ENCODE measurements at places on chromosomes 1 and 21.
A peak's percentile ranks its signal among the peaks of the same experiment; 100 is the strongest.

- no peak for DNase-seq
These were observed 28.9 kb downstream of the RUNX3 start for GRCh38 chr1:24900985-24901781.

DNA sequence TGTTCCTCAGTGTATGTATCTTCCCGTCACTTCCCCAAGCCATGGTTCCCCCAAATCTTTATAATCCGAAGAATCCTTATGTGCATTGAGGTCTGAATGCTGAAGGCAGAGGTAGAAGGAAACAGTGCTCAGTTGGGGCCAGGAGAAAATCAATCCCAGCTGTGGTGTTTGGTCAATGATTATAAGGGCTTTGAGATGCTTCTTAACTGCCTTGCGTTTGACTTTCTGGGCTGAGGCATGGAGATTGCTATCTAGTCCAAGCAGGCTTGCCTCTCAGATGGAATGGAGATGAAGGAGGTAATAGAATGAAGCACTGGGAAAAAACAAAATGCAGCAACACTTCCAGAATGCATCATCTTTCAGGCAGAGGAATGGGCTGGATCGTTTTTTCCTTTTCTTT, 3.6 kb upstream of the MAP1LC3C start:
- DNase-seq, result no peak

DNA sequence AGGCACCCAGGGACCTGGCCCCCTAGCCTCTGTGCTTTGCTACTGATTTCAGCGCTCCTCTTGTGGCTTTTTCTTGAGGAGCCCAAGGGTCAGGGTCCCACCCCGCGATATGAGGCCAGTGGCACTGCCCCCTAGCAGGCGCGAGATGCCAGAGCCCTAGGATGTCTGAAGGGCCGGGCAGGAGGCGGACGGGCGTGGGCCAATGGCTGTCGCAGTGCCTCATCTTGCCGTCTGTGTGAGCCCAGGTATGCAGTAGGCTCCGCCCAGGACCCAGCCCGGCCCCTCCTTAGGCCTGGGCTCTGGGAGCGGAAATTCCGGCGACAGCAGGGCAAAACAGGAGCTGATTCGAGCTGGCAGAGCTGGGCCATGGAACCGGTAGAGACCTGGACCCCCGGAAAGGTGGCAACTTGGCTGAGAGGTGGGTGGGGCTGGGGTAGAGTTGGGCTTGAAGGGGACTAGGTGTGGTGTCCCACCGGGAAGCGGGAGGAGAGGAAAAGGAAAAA, at the start of gene CNKSR1:
TSS of gene CNKSR1 (plus strand) at position 310 of the 503 bp plus-strand sequence. CDS start at position 367, 57 bp downstream.
- DNase-seq, result peak; percentile 92

DNA sequence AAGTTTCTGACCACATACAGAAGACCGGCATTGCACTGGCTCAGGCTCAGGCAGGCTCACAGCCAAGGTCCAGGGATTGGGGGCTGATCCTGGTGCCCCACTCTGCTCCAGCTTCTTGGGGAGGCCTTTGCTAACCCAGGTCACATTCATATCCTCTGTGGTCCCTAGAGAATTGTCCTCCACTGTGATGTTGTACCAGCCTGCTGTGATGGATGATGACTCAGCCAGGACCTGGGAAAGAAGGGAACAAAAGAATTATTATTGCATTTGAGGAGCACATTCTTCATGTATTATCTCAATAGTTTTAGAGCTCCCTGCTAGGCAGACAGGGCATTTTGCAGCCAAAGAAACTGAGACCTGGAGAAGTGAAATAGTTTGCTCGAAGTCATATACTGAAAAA, 114.3 kb upstream of the ETV3 start:
- DNase-seq, result no peak

GRCh38 chr1:51551081-51551480, 32.0 kb upstream of the EPS15 start:
- DNase-seq, result no peak

DNA sequence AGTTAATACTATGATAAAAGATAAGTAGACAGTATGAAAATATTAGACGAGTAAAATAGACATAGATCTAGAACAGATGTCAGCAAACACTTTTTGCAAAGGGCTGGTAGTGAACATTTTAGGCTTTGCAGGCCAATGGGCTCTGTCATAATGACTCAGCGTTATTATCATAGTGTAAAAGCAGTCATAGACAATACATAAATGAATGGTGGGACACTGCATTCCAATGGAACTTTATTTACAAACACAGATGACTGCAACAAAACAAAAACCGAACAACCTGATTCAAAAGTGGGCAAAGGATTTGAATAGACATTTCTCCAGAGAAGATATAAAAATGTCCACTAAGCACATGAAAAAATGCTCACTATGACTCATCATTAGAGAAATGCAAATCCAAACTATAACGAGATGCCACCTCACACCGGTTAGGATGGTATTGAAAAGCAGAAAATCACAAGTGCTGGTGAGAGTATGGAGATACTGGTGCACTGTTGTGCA, 7.3 kb downstream of the GSTM5 start:
- no peak for DNase-seq

- DNase-seq, result no peak
These were observed 15.7 kb downstream of the PTCH2 start for GRCh38 chr1:44827197-44828002.

GRCh38 chr1:26049531-26050247, 3.8 kb upstream of the SLC30A2 start:
- DNase-seq, result no peak

DNA sequence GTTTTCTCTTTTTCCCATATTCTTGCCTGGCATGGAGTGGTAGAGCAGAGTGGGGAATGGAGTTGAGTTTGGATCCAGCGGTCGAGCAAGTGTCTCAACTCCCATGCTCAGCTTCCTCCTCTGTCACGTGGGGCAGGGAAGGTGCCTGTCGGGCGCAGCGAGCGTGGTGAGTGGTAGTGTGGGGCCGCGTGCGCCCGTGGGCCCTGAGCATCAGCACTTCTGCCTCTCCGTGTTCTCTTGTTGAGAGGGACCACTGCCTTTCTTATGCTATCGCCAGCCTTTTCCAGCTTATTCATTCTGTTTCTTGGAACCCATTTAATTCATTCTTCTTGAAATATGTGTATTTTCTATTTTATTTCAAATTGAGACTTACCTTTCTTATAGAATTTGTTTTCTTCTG, 65.1 kb downstream of the ADARB1 start:
- no peak for DNase-seq

- no peak for DNase-seq
These were observed 90.1 kb upstream of the WDR26 start for GRCh38 chr1:224524679-224525078.

DNA sequence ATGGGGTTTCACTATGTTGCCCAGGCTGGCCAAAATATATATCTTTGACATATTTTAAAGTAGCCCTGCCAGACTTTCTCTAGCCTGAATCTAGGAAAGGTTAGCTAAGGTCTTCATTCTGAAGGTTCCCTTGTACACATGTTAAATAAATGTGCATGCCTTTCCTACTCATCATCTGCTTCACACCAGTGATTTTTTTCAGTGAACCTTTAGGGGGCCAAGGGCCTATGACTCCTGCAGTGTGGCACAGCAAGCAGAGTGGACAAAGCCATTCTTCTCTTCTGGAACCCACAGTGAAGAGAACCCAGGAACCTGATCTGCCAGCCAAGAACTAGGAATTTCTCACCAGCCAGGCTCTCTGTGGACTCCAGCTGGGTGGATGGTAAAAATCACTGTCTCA, 22.9 kb downstream of the CBR1 start:
- no peak for DNase-seq

GRCh38 chr1:22056936-22057335, 4.4 kb downstream of the CDC42 start:
- no peak for DNase-seq

GRCh38 chr1:245589316-245589715, 434.5 kb downstream of the KIF26B start:
- DNase-seq, result no peak

GRCh38 chr1:22123901-22124404, 18.9 kb downstream of the WNT4 start:
- no peak for DNase-seq
